Stimulated activated CD4-positive, alpha-beta T cell treated with anti-CD3 and anti-CD28 coated beads, Interleukin-1b, Interleukin-23, amount 100 ng/mL, for 1 hour (primary cell): ENCODE measurements at places on chromosomes 12 and 14.

DNA sequence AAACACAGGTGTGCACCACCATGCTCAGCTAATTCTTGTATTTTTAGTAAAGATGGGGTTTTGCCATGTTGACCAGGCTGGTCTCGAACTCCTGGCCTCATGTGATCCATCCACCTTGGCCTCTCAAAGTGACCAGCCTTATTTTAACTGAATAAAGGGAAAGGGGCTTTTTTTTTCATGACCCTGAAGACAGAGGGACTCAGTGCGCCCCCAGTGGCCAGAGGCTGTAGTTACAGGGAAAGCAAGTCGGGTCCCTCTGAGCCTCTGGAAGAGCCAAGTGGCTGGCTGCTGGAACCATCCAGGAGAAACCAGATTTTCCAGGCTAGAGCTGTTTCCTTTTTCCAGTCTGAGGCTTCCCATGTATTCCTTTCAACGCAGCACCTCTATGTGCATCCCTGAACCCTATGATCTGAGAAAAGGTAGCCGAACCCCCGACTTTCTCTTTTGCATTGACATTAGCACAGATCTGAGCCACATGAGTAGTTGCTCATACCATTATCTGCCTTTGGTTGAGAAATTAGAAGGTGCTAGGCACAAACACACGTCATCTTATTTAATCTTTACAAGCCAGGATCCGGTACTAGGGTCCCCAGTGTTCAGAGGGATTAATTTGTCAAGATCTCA, 342.7 kb downstream of the CACNA1C start:
- no peak for DNase-seq

GRCh38 chr12:50732591-50732990, 31.3 kb upstream of the ATF1 start:
- no peak for DNase-seq

DNA sequence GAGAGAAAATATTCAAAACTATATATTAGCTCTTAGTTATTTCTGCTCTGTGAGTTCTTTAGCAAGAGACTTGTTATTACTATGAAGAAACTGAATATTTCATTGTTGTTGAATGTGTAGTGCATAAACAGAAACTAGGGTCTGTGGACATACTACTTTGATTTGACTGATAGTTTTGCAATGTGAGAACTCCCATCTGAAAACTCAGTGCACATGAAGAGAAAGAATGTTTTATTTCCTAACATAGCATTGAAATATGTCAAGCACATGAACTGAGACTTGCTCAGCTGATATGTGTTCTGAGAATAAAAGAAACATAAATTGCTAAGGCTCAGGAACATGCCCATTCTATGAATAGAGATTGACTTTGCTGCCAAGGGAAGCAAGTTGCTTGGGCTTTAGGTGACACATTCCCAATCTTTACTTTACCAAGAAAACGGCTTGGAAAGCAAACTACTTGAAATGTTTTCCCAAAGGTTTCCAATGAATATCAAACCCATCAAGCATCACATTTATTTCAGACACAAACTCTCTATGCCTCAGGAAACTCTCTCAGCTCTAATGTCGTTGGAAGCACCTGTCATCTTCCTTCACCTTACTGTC, 290.4 kb downstream of the SLC16A7 start:
- no peak for DNase-seq

- DNase-seq, result no peak
Observed at GRCh38 chr12:63064080-63064479, 86.9 kb downstream of the AVPR1A start.

GRCh38 chr12:54479421-54479820, 6.0 kb upstream of the GTSF1 start:
- no peak for DNase-seq

DNA sequence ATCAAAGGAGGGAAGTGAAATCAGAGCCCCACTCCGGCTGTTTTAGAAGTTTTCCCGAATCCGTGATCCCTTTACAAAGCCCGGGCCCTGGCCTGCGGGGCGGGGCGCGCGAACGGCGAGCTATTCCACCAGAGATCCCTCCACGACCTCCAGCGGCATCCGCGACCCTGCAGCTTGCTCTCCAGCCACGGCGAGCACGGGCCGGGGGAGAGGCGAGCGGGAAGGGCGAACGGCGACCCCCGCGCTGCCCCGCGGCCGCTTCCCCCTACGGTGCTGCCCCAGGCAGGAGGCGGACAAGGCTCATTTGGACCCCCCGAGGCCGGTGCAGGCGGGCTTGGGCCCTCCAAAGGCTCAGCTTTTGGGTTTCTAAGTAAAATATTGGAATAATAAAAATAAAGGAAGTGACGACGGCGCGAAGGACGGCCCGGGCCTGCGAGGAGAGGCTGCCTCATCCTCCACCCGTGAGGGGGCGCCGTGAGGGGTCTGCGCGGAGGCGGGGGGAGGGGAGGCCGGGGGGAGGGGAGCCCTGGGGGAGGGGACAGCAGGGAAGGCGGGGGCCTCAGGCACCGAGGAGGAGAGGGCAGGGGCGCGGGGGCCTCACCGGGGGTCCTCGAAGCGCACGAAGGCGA, 613 bp downstream of the SRSF9 start:
- peak; percentile 41 for DNase-seq

- no peak for DNase-seq
Observed at GRCh38 chr12:105226219-105226618, 9.8 kb downstream of the APPL2 start.

DNA sequence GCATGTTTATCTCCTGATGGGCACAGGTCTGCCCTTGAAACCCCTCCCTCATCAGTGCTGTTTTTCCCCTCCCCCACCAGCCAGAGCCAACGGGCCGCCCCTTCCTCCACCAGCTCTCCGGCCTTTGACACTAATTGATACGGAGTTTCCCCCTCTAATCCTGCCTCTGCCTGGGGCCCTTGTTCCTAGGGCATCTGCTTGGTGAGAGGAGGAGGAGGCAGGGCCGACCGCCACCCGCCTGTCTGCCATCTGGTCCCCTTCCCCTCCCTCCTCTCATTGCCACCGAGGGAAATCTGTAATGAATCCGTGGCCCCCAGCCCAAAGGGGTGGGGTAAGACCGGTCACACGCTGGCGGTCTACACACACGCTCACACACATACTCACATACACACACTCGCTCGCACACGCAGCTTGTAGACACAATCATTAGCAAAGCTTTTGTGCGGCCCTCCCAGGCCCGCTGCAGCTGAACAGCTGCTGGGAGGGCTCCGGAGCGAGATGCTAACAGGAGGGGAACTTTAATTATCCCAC, 27.4 kb downstream of the SRRM4 start:
- no peak for DNase-seq

- DNase-seq, result no peak
Observed at GRCh38 chr14:43790681-43791080, 716.4 kb downstream of the FSCB start.

- DNase-seq, result no peak
Observed at GRCh38 chr14:61420326-61420725, 98.9 kb downstream of the PRKCH start.

- no peak for DNase-seq
Observed at GRCh38 chr12:90896821-90897220, 58.2 kb downstream of the CCER1 start.

DNA sequence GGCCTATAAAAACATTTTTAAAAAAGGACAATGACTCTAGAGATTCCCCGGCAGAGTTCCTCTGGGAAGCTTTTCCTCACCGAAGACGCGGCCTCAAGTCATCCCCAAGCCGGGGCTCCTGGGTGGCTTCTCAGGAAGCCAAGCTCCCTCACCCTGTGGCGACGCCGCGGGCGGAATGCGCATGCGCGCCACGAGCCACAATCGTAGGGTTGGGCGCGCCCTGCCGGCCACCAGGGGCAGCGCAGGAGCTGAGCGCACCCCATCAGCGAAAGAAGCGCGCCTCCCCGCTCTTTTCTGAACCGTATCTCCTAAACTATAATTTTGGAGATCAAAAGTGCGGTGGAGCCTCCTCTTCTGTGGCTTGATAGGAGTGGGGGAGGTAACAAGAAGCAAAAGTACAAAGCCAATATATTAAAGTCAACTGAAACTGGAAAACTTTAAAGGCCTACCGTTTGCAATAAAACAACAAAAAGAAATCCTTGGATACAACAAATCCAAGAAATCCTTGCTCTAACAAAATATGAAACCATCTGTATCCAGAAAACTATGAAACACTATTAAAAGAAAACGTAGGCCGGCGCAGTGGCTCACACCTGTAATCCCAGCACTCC, 17.4 kb upstream of the CHFR start:
- DNase-seq, result peak; percentile 87

DNA sequence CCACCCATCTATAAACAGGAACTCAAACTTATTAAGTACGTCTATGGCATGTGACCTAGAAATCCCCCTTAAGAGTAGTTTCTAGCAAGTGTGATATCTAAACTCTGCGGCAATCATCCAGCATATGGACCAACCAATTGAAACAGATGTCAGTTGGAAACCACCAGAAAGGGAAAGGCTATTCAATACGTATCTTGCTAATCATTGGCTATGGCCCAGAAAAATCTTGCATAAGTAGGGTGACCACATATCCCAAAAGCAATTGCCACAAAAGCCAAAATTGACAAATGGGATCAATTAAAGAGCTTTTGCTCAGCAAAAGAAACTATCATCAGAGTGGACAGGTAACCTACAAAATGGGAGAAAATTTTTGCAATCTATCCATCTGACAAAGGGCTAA, 24.2 kb downstream of the SYNJ2BP start:
- DNase-seq, result no peak

DNA sequence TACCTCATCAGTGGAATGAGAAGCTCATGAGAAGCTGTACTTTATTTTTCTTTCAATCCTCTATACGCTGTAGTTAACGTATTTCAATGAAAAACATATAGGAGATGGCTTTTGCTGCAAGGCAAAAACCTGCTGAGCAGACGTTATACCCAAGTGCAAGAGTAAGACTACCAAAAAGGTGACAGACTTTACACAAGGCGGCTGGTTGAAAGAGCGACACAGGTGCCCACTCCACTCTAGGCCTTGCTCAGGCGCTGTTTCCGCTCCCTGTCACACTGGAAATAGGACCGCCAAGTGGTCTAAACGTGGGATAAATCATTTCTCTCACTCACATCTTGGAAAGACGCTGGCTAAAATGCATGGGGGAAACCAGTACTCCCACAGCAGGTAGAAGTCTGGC, 54.5 kb downstream of the PPP2R5C start:
- no peak for DNase-seq

- DNase-seq, result no peak
Observed at GRCh38 chr12:51729331-51729730, 119.2 kb downstream of the FIGNL2 start.

DNA sequence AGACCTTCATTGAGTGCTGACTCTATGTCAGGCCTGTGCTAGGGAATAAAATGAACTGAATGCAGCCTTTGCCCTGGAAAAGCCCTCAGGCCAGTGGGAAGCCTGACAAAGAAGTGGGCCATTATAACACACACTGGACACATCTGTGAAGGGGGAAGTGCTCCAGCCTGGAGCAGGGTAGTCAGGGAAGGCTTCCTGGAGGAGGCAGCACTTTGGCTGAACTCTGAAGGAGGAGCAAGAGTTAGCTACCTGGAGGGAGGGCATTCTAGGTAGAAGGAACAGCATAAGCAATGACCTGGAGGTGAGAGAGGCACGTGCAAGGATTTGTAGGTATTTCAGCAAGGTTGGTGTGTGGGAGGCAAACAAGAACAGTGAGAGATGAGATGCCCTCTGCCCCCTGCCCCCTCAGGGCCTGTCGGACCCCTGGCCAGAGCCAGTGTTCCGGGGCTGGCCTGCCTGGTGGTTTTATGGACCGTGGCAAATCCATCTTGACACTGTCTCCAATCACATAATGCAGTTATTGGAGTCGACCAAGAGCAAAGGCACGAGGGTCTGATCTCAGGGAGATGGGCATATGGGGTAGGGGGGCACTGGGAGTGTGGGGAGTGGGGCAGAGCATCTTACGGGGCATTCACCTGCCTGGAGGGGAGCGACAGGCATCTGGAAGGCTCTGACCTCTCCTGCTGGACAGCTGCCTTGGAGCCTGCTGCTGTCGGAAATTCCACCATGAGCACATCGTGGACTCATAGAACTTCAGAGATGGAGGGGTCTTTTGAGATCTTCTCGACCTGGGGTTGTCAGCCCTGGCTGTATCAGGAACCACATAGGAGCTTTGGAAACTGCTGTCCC, 2.7 kb upstream of the FAM222A start:
- no peak for DNase-seq

DNA sequence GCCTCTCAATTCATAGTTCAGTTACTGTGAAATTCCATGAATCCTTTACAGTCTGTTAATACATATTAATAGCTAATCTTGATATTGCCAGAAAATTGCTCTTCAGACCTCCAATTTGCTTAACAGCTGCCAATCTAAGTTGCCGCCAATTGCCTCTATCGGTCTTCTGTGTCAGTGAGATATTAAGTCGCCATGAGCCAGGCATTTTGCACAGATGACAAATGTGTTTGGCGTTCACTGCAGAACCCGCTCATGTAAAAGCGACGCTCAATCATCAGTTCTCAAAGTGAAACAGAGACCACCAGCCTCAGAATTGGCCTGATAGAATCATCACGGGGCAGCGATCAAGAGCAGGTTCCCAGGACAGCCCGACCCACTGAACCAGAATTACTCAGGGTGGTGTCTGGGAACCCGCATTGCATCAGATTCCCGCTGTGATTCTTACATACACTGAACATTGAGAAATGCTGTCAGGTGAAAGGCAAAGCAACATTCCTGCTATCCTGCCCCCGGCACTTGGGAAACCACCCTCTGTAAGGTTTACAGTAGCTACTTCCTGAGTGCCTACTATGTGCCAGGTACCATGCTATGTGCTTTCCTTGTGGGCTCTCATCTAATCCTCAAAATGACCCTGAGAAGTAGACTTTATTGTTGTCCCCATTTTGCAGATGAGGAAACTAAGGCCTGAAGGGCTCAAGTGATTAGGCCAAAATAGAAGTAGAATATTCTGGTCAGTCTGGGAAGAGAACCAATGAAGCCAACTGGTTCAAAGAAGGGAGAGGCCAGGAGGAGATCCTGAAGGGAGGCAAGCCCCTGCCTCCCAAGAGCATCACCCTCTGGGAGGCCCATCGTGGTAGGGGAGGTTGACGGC, 216.4 kb downstream of the SLC41A2 start:
- DNase-seq, result no peak

GRCh38 chr12:93016752-93017350, 87.8 kb upstream of the EEA1 start:
- no peak for DNase-seq
